ENCODE measurements at places on chromosomes 1 and 21.

GRCh38 chr1:20821466-20821865 lies 34.4 kb upstream of the HP1BP3 start:
- DNase-seq: no peak

GRCh38 chr1:53592521-53592982 lies 133.4 kb downstream of the DMRTB1 start:
- DNase-seq: no peak

DNA sequence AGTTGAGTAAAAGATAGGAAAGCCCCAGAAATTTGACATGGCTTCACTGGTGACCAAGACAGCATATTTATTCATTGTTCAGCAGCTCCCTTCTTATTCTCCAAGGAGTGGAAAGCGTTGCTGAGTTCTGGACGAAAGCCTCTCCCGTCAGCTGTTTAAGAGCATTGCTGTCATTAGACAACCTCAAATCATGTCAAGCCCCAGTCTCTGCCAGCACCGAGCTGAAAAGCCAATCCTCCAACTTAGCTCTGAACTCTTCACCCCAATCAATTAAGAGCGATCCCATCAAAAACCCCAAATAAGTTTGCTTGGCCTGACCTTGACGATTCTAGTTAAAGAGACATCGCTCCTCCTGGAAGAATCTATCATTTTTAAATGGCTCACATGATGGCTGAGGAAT lies 110.8 kb downstream of the PLPP3 start:
- DNase-seq: no peak

GRCh38 chr1:55612988-55613387 lies 397.8 kb upstream of the USP24 start:
- DNase-seq: no peak

DNA sequence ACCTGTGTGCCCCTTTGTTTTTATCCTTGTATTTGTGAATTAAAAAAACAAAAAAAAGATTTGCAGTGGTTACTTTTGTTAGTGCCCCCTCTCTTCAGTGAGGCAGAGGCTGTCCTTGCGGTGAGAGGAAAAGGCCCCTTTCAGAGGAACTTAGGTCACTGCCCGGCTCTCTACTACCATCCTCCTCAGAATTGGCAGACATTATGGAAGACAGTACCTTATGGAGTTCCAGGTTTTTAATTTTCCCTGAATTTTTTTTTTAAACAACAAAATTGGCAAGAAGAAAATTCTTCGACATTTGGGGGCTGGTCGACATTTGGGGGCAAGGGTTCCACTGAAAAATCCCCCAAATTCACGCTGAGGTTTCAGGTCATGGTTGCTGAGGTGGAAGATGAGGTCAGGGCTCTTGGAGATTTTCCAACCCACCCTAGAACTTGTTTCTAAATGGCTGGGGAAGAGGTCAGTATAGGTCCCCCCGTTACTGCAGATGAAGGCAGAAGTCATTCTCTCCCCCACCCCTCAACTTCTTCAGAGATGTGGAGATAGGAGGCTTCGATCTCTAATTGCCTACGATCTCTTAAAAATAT lies 5.3 kb downstream of the RXFP4 start:
- no peak for DNase-seq

DNA sequence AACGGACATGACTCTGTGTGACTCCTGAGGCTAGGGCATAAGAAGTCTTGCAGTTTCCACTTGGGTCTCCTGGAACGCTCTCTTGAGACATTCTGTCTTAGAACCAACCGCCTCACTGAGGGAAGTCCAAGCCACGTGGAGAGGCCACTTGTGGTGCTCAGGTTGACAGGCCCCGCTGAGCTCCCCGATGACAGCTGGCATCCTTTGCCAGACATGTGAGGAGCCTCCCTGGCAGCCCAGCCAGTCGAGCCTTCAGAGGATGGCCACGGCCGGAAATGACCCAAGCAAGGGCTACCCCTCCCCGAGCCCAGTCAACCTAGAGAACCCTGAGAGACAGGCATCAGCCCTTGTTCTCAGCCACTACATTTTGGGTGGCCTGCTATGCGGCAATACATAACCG lies 20.7 kb downstream of the PLEKHA6 start:
- no peak for DNase-seq

GRCh38 chr1:185239861-185240260 lies 77.2 kb downstream of the IVNS1ABP start:
- DNase-seq: no peak

DNA sequence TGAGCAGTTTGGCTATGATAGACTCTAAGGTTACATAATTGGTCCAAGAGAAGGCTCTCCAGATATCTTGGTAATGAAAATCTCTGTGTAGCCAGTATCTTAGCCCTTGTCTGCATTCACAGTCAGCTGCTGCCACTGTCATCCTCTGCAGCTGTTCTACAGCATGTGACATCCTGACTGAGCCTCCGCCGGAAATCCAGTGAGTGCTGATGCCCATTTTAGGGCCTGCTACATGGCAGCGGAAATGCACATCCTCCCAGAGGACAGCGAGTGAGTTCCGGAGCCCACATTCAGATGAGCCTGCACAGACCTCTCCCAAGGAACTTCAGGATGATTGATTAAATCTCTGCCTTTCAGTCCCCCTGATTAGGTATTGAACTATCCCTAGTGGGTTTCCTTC lies 237.1 kb downstream of the HHIPL2 start:
- DNase-seq: no peak

GRCh38 chr1:153945131-153945794 lies 1.3 kb downstream of the DENND4B start:
- peak; percentile 66 for DNase-seq

- DNase-seq: no peak
Measured at GRCh38 chr1:76864383-76864782, 2.9 kb upstream of the ST6GALNAC5 start.

- no peak for DNase-seq
Measured at GRCh38 chr21:44397431-44398031, 44.1 kb downstream of the TRPM2 start.

DNA sequence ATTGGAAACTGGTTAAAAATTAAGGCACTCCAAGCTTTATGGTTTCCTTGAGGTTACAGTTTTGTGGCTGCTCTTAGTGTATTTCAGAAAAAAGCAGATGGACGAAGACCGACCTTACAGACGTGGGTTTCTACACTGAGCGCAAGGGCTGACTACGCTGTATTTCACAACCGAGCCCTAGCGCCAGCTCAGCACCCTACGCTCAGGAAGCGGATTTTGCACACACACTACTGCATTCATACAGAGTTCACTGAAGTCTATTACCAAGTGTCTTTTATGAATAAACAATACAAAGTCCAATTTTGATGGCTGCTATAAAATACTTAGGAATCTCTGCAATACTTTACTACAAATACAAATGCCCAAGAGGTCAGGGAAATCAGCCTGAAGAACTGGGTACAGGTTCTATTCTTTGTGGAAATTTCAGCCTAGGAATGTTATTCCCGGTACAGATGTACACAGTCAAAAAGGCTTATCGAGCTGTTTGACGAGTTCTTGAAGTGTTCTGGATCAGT lies 23.8 kb downstream of the PTTG1IP start:
- DNase-seq: no peak

- DNase-seq: no peak
Measured at GRCh38 chr1:66925558-66925910, 744 bp downstream of the MIER1 start.

DNA sequence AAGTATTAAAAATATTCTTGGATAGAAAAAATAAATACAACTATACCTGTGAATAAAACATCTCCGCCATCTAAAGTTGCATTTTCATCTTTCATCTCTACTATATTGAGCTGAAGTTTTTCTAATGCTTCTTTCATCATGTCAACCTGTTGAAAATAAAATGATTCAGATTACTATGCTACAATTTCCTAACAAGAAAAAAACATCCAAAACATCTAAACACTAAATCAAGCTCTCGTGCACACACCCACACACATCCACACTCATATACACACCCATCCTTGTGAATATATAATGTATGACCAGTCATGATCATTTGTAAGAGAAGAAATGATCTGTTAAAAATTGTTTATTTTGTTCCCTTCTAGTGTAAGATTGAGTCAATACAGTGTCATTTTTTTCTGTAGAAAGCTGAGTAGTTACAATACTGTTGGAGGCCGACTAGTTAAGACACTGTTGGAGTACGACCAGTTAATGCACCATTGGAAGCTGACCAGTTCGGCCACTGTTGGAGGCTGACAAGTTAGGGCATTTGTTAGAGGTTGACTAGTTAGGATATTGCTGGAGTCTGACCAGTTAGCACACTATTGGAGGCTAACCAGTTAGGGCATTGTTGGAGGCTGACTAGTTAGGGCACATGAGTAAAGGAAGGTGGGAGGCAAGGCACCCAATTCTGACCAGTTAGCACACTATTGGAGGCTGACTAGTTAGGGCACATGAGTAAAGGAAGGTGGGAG lies 82.4 kb upstream of the BCL10 start:
- no peak for DNase-seq

DNA sequence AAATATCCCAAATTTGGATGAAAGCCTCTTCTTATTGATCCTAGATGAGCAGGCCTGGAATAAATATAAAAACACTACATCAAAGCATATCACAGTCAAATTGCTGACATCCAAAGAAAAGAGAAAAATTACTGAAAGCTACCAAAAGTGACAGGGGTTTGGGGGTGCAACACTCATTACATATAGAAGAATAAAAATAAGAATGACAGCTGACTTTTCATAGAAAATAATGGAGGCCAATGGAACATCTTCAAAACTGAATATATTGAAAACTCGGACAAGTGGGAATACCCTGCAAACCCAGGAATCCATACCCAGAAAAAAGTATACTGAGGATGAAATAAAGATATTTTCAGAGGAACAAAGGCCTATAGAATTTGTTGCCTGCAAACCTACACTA lies 84.0 kb downstream of the FOXJ3 start:
- no peak for DNase-seq

DNA sequence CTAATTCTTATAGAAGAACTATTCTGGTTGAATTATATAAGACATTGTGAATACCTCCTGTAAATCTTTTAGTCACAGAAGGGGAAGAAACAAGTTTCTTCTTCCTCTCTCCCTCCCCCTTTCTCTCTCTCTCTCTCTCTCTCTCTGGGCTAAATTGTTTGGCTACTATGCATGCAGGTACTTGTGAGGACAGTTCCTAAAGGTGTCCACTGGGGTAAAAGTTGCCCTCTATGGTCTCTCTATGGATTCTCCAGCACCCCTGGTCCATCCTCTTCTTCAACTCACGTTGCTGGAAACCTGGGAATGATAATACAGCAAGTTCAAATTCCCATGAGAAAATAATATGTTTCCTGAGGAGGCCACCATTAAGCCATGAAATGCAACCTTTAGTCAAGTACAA lies 5.8 kb downstream of the OR6K3 start:
- no peak for DNase-seq

DNA sequence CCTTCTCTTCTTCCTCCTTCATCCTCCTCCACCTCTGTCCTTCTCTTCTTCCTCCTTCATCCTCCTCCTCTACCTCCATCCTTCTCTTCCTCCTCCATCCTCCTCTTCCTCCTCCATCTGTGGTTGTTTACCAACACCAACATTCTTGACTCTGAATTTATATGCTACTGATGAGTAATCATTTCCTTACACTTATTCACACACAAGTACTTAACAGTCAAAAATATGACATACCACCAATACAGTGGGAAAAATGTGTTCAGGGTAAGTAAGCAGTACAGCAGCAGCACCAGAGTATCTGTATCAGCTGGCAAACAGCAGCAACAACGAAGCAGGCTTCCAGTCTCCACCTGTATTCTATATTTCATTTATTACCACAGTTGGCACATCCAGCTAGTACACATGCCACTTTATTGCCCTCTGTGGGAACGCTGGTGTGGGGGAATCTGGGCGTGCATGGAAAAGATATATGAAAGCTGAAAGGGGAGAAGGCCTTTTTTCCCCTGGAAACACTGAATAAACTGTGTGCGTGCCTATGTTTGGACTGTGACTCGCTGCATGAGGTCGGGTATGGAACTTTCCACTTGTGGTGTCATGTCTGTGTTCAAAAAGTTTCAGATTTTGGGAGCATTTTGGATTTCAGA lies 16.0 kb downstream of the ADSS2 start:
- no peak for DNase-seq

DNA sequence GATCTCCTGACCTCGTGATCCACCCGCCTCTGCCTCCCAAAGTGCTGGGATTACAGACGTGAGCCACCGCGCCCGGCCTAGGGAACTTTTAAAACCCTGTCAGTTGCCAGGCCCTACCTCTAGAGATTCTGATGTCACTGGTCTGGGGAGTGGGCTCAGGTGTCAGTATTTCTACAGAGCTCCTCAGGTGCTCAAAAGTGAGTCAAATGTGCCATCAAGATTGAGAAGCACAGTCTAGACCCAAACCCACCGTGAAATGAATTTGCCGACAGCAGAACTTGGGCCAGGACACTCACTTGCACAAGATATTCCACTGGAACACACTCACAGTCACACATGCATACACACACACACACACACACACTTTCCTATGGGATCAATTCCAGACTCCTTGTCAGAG lies 215.5 kb downstream of the RRAGC start:
- DNase-seq: no peak

DNA sequence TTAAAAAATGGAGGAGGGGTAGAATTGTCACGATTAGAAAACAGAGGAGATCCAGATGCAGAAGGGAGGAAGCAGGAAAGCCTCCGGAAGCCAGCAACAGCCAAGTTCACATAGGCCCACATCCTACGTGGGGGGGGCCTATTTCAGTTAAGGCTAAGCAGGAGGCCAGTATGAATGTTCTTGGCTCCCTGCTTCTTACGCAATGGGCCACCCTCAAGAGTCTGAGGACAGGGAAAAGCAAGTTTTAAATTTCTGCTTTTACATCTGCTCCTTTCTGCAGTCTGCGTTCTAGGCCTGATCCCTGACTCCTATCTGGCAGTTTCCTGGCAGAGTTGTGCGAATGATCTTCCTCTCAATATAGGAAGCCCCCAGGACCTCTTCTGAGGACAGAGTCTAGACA lies 30.6 kb downstream of the RABIF start:
- no peak for DNase-seq

- no peak for DNase-seq
Measured at GRCh38 chr1:235275836-235276235, 52.1 kb downstream of the ARID4B start.

GRCh38 chr1:76003946-76004345 lies 70.6 kb upstream of the ST6GALNAC3 start:
- DNase-seq: no peak

GRCh38 chr1:61254634-61255357 lies 172.4 kb downstream of the NFIA start:
- no peak for DNase-seq

Data from stimulated activated CD4-positive, alpha-beta T cell treated with anti-CD3 and anti-CD28 coated beads, Interleukin-4, amount 100 ng/mL, for 1 hour (primary cell).